EL (cell line): ENCODE measurements at places on chromosomes 7 and 10.

- DNase-seq: no peak
Measured at GRCh38 chr10:22554461-22555182, 159.8 kb downstream of the PIP4K2A start.

GRCh38 chr10:127338399-127339110 is 142.2 kb upstream of the INSYN2A start:
- DNase-seq: no peak

- no peak for DNase-seq
Measured at GRCh38 chr7:4020086-4020485, 662.0 kb upstream of the FOXK1 start.

DNA sequence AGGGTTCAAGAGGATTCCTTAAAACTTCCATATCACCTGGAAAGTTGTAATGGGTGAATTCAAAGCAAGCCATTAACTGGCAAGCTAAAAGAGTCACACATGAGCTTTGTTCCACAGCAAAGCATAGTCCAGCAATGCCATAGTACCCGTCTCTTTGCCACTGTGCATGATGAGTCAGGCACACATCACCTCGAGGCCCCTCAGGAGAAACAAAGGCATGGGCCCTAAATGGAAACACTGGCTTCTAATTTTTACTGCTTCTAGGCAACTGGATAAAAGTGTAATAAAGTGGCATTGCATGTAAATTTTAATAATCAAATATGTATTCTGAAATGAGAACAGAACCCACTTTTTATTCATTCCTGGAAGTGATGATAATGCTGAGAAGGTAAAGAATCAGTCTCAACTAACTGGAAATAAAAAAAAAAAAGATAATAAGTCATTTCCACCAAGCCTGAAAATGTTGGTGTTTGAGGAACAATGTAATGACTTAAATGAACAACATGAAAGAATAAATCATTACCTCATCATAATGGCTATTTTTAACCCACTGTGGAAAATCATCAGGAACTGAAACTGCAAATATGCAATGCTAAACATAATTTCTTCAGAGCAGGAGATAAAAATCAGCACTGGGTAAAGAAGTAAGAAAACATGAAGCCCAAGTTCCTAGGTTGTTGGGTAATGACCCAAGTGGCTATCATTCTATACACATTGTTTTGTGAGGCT is 104.9 kb downstream of the CDK6 start:
- peak; percentile 48 for DNase-seq

- no peak for DNase-seq
Measured at GRCh38 chr7:150735596-150736358, 1.4 kb upstream of the GIMAP5 start.

DNA sequence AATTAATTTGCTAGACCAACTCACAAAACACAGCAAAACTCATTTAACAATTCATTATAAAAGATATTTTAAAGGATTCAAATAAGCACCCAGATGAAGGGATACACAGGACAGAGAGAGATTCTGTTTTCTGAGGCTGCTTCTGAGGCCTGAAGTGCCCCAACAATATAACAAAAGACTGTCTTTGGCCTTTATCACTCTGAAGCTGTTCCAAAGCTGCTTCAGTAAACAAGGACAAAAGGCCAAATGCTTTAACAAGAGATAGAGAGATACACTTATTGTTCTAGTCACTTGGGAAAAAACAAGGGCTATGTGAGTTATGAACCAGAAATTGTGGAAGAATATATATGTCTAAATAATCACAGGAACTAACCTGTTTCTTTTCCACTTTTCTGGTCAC is 223.7 kb downstream of the CXCL12 start:
- no peak for DNase-seq

DNA sequence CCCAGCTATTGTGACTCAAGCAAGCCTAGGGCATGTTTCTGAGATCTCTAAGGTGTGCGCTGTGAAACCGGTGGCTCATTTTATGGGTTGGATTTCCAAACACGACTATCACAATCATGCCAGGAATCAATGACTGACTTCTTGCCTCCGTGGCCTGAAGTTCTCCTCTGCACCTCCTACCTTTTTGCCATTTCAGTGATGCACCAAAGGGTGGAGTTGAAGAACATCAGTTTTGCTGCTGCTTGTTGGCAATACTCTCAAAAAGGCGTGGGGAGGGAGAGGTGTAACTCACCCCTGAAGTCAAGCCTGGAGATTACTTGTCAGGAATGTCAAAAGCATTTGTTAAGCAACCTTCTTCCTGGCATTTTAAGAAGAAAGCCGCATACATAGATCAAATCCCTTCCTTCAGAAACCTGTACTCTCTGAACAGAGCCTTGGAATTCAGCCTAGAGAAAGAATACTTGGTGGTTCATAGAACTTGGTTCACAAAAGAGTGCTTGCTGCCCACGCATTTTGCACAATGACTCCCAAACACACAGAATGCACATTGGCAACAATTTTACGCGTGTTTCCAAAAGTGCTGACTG is 41.0 kb downstream of the KIAA1217 start:
- no peak for DNase-seq

DNA sequence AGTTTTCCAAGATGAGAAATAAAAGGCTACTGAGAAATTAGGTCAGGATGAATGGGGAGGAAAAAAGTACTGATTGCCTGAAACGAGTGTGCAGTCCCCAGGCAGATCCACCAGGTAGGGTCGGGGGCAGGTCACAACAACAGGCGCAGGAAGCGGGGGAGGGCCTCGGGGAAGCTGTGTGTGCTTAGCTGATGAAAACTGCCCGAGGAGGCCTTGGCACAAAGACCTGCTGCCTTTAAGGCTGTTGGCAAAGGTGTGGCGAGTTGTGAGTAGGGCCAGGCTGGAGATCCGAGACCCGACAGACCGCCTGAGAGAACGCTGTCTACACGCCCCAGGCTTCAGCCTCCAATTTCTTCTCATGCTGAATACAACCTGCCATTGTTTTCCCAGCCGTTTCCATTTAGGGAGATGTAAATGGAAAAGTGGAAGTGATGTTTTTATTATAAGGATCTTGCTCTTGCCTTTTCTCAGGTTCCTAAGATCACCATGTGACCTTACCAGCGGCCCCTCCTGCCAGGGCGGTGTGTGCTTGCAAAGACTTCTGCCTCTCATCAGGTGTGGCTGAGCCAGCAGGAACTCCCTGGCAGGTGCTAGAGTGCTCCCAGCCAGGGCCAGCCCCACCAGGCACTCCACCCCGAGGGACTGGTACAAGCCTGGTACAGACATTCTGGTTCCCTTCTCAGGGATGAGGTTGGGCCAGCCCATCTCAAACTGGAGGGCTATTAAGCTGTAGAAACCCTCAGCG is 60.8 kb downstream of the DLG5 start:
- DNase-seq: no peak
